ENCODE measurements at places on chromosomes 12 and 14.

DNA sequence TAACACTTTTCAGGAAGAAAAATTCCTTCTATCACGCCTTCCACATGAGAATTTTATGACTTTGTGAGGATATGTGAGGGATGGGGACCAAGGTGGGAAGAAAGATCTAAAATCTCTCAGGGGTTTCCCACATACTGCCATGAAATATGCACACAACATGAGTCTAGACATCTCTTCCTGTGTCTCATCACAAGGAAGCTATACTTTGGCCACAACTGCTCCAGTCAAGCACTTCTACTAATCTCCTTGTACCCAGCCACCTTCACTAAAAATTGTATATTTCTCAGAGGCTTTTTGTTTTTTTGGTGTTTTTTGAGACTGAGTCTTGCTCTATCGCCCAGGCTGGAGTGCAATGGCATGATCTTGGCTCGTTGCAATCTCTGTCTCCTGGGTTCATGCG lies 3.2 kb downstream of the OSBPL8 start:
- no peak for DNase-seq

- no peak for DNase-seq
Measured at GRCh38 chr14:65213316-65213715, 111.0 kb upstream of the MAX start.

GRCh38 chr12:10366875-10367274 lies 23.0 kb downstream of the KLRK1 start:
- no peak for DNase-seq

DNA sequence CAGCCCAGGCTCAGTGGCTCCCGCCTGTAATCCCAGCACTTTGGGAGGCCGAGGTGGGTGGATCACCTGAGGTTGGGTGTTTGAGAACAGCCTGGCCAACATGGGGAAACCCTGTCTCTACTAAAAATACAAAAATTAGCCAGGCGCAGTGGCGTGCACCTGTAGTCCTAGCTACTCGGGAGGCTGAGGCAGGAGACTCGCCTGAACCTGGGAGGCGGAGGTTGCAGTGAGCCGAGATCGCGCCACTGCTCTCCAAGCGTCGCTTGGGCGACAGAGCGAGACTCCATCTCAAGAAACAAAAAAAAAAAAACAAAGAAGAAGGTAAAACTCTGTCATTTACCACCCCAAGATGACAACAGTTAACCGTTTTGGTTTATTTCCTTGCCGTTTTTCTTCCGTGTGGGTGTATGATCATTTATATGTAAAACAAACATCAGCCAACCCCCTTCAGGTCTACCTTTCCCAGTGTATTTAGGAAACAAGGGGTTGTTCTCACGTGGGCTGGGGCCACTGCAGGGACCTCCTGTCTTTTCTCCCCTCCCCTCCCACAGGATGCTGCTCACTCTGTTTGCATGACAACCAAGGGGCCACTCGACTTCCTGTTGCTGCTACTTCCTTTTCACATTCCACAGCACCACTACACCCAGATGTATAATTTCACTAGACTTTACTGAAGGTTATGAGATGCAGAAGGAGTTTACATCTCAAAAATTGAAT lies 13.6 kb downstream of the TTC9 start:
- peak; percentile 79 for DNase-seq

DNA sequence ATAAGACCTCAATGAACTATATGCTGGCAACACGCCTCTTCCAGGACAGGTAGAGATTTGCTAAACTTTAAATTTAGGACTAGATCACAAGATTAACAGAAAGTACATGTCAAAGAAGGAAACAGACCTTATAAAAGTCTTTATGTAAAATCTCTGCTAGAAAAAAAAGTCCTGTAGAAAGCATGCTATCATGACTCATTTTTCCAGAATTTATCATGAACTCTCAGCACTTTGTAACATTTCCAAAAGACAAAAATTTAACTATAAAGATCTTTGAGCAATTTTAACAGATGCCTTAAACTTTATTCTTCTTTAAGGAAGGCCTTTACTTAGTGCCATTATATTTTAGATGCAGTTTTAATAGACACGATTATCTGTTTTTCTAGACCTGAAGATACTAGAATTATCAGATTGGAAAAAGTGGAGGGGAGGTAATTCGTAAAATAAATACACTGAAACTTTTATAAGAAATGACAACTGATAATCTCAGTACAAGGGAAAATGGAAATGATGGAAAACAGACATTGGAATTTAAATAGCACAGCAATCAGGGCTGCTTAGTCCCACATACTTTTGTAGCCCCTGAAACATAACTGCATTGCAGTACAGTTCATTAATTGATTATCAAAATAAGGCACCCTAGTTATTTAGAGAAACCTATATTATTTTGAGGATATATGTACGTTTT lies 92.0 kb downstream of the TTLL5 start:
- DNase-seq: no peak

DNA sequence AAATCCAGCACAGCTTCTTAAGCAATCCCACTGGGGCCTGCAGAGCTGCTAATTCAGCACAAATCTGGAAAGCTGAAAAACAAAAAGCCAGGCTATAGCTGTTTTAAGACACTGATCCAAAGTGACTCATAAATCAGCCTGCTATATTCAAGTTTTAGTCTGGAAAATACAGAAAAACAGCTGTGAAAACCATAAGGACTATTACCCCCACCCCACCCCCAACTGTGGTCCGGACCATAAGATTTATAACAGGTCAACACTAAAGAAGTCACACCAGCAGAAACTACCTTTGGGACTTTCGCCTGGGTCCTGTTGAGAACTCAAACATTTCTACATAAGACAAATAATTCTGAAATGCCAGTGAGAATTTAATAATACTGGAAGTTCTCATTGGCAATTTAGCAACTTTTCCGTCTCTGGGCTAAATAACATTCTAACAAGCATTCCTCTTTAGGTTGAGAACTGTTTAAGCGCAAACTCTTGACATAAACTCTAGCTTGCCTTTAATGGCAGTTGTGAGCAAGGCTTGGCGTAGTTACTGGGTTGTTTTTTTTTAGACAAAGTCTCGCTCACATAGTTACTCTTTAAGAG lies 3.3 kb downstream of the LRIG3 start:
- DNase-seq: no peak

GRCh38 chr12:120012067-120012621 lies 23.1 kb downstream of the BICDL1 start:
- peak; percentile 86 for DNase-seq

All from GM20000 (cell line).